ENCODE measurements at places on chromosomes 5 and 9.

- DNase-seq = no peak
Observed at GRCh38 chr5:30856242-30856641, 337.2 kb upstream of the CDH6 start.

- DNase-seq = no peak
Observed at GRCh38 chr9:136197930-136198604, 6.9 kb downstream of the LHX3 start.

DNA sequence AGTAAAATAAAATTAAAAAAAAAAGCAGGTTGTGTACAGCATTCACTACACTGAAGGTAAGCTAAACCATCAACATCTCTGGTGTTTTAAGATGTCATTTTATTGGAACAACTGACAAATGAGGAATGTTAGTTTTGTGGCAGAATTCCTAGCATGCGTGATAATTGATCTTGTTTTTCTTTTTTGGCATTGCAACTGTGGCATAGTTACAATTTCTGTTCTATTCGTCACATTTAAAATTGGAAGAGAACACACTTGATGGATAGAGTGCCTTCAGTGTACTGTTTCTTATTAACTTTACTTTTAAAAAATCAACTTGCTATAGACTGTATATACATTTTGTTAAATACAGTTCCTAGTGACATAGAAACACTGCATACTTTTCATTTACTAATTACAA lies 43.6 kb upstream of the TNFSF15 start:
- DNase-seq = no peak

DNA sequence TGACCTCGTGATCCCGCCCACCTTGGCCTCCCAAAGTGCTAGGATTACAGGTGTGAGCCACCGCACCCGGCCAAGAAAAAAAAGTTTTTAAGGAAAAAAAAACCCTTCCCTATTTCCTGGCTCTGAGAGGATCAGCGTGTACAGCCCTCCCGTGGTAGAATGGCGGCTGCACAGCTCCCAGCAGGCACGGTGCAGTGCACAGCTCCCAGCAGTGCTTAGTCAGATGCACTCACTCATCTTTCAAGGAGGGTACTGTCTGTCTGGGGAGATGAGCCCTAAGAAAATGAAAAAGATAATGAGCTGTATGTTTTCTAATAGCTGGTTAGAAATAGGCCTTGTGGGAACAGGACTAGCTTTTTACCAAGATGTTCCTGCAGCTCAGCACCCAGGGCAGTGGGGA lies 36.7 kb upstream of the SLC2A8 start:
- no peak for DNase-seq

- DNase-seq = no peak
Observed at GRCh38 chr5:2453781-2454180, 297.7 kb downstream of the IRX2 start.

- DNase-seq = no peak
Observed at GRCh38 chr9:23232831-23233230, 593.2 kb downstream of the ELAVL2 start.

GRCh38 chr5:133861161-133861737 lies 107.2 kb downstream of the C5orf15 start:
- peak; percentile 17 for DNase-seq

DNA sequence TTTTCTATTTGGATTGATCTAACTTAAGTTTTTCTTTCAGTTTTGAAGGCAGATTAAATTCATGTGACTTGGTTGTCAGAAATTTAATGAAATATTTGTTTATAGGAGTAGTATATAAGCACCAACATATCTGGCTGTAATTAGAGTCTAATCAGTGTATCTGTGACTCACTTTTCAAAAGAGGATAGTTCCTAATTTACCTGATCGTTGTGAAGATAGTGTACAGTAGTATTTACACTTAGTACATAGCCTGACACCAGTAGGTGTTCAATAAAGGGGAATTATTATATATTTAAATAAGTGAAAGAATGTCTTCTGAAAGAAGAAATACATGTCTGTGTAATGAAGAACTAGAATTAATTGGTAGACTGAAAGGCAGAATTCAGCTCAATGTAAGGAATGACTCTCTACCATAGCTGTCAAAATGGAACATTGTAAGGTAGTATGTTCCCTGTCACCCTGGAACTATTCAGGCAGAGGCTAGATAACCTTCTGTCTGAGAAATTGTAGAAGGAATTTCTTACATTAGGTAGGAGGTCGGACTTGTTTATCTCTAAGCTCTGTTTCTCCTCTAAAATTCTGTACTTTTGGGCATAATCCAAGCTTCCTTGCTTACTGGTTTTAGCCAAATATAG lies 8.6 kb downstream of the TGFBR1 start:
- DNase-seq = no peak

- DNase-seq = no peak
Observed at GRCh38 chr5:76679231-76679630, 36.7 kb upstream of the F2R start.

DNA sequence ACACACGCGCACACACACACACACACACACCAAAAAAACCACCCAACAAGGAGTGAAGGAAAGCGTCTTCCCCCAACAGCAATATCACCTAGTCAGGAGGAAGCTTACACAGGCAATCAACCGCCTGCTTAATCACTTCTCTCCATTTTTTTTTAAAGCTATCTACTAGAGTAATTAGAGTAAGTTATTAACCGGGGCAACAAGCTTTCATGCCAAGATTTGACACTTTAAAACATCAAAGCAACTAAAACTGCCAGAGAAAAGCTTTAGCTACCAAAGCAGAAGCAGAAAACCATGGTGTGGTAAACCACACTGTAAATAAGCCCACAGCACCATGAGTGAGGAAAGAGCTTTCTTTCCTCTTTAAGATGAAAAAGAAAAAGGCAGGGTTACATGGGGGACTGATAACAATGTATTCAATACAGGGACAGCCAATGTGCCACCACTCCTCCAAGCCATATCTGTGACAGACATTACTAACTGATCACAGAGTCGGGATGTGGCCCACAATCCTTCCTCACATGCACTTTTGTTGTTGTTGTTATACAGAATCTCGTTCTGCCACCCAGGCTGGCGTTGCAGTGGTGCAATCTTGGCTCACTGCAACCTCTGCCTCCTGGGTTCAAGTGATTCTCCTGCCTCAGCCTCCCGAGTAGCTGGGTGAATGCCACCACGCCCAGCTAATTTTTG lies 282.1 kb downstream of the CRB2 start:
- DNase-seq = no peak

GRCh38 chr9:129170229-129170628 lies 7.8 kb downstream of the IER5L start:
- DNase-seq = no peak

GRCh38 chr5:98827161-98827560 lies 53.7 kb downstream of the RGMB start:
- DNase-seq = no peak

GRCh38 chr5:151800532-151800931 lies 28.8 kb downstream of the G3BP1 start:
- DNase-seq = no peak

DNA sequence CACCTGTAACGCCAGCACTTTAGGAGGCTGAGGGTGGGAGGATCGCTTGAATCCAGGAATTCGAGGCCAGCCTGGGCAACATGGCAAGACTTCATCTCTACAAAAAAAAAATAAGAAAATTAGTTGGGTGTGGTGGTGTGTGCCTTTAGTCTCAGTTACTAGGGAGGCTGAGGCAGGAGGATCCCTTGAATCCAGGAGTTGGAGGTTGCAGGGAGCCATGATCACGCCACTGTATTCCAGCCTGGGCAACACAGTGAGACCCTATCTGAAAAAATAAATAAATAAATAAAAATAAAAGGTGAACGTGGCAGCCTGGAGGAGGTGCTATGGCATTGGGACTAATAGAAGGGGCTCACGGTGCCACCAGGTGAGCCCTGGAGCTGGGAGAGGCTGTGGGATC lies 7.1 kb downstream of the FGFR4 start:
- no peak for DNase-seq

GRCh38 chr9:94913550-94913949 lies 187.1 kb downstream of the AOPEP start:
- DNase-seq = no peak

DNA sequence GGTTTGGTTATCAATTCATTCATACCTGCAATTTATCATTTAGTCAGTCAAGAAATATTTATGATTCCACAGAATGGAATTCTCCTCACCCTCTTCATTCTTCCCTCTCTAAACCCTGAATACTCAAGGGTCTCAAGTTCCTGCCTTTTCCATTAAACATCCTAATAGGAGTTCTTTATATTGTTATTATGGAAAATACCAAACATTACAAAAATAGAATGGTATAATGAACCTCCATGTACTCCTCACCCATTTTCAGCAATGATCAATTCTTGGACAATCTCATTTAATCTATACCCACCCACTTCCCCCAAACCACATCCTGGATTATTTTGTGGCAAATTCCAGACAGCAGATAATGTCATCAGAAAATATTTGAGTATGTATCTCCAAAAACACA lies 74.5 kb downstream of the ADAMTS12 start:
- DNase-seq = no peak

GRCh38 chr9:34271265-34272006 lies 57.6 kb downstream of the KIF24 start:
- no peak for DNase-seq

DNA sequence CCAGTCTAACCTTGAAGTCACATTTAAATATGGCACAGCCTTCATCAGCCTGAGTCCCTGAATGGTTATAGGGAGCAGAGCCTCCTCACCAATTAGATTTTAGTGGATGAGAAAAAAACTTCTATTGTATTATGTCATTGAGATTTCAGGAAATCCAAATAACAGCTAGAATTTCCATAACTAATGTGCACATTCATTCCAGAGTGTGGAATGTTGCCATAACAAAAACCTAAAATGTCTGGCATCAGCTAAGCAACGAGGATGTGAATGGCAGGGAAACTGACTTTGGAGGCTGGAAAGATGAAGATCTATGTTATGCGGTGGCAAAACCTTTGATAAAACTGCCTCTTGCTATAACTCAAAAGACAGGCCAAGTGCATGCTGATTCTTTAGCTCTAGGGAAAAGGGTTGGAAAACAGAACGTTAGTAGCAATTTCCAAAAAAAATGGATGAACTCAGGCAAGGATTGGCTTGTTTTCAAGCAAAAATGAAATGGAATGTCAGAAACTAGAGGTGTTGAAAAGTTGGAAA lies 91.3 kb upstream of the NFIB start:
- DNase-seq = no peak

DNA sequence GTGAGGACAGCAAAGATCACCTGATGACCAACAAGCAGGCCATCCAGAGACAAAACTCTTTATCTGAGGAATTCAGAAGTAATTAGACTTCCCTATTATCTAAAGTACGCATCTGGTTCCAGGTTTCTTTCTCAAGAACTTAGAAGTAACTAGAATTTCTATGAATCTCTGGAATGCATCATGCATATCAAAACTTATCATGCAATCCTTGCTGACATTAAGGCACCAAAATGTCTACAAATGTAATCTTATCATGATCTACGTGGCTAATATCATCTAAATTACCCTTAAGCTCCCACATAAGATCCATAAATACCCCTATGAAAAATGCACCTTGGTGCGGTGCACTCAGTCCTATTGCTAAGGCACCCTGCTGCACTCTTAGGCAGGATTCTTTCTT lies 488.1 kb upstream of the TLE4 start:
- no peak for DNase-seq

DNA sequence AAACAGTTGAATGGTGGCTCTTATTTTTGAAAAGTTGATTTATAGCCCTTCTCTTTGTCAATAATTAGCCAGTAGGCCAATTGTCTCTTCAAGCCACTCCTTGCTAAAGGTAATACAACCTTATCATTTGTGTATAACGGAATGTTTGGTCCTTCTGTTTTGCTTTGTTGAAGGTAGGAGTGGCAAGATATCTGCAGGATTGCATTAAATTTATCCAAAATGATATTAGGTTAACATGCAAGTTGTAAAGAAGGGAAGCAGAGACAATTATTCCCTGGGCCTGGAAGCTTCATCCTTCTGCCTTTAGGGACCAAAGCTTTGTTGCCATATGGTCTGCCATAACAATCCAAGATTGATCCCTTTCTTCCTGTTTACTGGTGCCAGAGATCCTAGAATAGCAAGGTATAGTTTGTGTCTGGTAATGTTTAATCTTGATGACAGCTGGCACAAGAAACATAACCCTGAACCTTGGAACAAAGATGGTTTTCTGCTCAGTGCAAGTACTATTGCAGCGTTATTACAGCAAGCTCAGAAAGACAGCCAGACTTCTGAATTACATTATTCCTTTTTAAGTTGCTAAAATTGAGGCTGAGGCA lies 15.5 kb upstream of the FSD1L start:
- no peak for DNase-seq

GRCh38 chr5:93572608-93573353 lies 8.2 kb downstream of the NR2F1-AS1 start:
- DNase-seq = no peak

DNA sequence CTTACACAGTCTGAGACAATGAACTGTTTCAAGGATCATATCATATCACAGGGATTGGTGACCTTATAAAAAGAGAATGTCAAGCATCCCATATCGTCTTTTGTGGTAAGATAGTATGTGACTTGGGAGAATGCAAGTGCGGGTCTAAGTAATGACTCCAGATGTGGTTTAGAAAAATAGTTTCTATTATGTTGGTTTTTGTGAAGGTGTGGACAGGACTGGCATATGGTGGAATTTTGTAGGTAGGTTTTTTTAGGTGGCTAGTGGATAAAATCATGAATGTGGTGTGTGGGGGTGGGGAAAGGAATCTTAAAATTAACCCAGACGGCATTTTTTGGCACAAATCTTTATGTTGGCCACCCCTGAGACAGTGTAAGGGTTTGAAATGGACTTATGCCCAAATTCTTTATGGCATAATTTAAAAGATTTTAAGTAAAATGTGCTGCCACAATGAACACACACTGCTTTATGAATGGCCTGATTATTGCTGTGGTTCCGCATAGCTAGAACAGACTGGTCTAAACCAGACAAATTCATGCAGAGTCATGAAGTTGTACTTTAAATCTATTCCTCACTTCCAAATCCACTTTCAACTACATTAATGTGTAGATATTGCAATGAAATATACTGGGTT lies 204.8 kb upstream of the HAPLN1 start:
- DNase-seq = no peak

DNA sequence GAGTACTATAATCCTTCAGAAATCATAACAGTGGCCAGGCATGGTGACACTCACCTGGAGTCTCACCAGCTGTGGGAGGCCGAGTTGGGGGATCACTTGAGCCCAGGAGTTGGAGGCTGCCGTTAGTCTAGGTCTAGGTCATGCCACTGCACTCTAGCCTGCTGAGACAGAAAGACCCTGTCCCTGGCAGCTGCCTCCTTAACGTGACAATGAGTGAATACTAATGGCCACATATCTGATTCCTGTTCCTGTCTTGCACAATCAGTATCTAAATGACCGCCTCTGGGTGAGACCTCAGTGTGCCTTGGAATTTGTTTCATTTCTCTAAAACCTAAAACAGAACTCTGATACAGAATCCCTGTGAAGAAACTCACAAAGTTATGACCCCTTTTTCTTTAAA lies 131.0 kb upstream of the DAB2 start:
- DNase-seq = no peak

- no peak for DNase-seq
Observed at GRCh38 chr5:65423623-65424022, 58.1 kb downstream of the ADAMTS6 start.

- DNase-seq = no peak
Observed at GRCh38 chr5:138439477-138440158, 761 bp downstream of the REEP2 start.

- no peak for DNase-seq
Observed at GRCh38 chr5:152584103-152584502, 179.0 kb upstream of the NMUR2 start.

GRCh38 chr9:134433101-134433500 lies 106.8 kb downstream of the RXRA start:
- no peak for DNase-seq

GRCh38 chr9:4095484-4095883 lies 204.4 kb downstream of the GLIS3 start:
- DNase-seq = no peak
